ENCODE measurements at places on chromosomes 5 and 9.

DNA sequence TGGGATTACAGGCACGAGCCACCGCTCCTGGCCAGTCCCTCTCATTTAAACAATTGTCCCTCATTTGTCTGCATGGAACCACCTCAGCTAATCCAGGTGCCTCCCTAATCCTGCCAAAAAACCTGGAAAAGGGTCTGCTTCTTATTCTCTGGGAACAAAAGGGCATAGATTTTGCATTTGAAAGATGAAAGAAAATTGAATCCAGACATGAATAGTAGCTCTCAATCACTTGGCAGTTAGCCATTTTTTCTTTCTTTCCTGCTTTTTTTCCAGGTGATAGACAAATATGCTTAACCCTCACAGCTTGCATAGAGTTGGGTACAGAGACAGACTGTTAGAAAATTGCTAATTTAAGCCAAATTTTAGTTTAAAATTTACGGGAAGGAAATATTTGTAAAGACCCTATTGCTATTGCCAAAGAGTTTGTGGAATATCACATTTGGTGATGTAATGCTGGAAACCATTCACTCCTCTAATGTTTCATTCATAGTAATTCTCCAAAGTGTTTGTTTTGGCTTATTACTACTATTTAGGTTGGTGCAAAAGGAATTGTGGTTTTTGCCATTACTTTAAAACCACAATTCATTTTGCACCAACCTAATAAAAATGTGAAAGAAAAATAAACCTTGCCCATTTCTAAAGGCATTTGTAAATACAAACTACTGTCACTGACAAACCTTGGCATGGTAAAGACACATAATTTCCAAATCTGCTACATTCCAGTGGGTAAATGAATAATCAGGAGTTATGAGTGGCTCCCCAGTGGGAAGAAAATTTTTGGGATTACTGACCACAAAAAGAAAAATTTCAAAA is 80.5 kb upstream of the JAK2 start:
- DNase-seq = no peak

DNA sequence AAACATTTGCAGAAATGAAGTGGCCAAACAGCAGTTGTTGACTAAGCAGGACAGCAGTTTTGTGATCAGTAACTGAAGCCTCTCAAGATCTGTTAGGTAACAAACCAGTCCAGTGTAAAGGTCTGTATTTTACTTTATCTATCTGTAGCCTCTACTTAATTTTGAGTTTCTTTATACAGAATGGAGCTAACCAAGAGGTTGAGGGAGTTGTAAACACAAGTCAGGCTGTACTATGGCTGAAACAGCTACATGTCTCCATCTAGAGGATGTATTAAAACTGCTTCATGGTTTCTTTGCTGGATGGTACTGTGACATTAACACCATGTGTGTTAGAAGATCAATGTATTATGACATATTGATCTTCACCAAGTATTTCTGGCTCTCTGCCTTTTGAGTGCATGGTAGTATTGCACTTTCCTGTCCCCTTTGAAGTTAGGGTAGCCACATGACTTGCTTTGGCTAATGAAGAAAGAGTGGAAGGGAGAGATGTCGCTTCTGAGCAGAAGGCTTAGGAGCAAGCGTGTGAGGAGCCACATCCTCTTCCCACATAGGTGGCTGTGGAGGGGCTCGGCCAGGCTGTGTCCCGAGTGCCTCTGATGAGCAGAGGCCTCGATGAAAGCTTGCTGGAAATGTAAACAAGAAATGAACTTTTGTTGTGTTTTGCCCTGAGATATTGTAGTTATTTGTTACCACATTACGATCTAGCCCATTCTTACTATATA is 105.6 kb upstream of the PCA3 start:
- no peak for DNase-seq

DNA sequence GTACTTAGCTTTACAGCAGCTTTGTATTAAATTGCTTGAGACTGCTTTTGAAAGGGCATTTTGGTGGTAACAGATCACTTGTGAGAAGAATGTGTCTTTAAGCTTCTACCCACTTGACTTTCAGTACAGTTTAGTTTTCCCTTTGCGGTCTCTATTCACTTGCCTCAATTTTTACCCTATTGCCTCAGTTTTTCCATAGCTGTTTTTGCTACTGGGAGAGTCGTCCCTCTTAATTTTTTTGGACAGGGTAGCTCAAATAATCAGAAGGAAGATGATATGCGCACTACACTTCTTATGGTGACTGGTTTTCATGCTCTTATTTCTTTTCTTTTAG is 18.8 kb downstream of the UGCG start:
- DNase-seq = no peak

DNA sequence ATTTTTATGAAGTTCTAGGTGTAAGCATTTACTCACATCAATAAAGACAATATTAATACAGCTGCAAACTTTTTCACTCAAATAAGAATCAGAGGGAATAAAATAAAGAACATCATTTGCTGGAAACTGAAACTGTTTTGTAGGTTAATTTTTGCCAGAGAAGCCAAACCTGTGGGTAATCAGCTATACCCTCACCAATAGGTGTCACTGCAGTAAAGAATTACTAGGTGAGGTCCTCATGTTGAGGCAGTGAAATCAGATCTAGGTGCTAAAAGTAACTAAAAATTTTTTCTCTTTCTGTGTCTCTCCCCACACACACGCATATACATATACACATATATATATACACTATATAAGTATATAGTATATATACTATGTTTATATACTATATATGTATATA is 1016.3 kb upstream of the SEMA6A start:
- no peak for DNase-seq

DNA sequence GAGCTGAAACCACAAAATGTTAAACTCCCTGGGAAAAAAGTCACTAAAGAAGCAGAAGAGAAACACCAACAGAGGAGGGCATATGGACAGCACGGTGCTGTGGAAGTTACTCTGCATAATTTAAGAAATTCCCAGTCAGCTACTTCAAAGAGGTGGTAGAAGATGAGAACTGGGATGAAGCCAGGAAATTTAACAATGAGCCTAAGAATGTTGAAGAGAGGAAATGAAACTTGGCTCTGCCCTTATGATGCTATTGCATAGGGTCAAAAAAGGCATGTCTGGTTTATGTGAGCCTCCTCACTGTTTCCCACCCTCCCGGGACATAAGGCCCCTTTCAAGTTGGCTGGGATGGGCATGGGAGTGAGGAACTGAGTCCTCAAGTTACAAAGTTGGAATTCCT is 25.4 kb upstream of the SNX18 start:
- no peak for DNase-seq

GRCh38 chr5:65874241-65874640 is 52.1 kb upstream of the ERBIN start:
- DNase-seq = no peak

GRCh38 chr5:31232273-31232888 is 38.9 kb downstream of the CDH6 start:
- no peak for DNase-seq

- no peak for DNase-seq
Measured at GRCh38 chr9:20987521-20987920, 43.9 kb downstream of the HACD4 start.

DNA sequence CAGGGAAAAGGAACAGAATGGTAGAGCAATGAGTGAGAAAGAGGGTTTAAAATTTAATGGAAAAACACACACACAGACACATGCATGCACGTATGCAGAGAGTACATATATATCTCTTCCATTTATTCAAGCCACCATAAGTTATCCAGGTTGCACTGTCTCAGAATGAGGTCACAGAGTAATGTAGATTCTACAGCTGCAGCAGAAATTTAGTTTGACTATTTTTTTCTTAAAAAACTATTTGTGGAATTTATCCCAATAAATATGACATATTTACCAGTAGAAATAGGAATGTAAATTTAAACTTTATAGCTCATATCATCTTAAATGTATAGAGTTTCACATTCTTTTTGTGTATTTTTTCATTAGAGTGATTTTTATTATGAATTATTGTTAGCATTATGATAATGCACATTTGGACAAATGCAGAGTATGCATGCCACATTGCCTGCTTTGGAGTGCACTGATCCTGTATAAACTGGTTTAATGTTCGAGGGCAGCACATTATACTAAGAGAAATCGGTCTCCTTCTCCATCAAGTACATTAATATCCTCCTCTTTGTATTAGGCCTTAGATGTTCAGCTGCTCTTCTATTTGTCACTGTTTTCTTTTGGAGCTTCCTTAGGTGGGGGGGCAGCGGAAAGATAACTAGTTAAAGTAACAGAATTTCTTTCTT is 216.3 kb upstream of the TARS1 start:
- no peak for DNase-seq

- DNase-seq = no peak
Measured at GRCh38 chr5:132183723-132184122, 43.9 kb downstream of the P4HA2 start.

GRCh38 chr5:165775111-165775510 is 2269.7 kb downstream of the MAT2B start:
- no peak for DNase-seq

DNA sequence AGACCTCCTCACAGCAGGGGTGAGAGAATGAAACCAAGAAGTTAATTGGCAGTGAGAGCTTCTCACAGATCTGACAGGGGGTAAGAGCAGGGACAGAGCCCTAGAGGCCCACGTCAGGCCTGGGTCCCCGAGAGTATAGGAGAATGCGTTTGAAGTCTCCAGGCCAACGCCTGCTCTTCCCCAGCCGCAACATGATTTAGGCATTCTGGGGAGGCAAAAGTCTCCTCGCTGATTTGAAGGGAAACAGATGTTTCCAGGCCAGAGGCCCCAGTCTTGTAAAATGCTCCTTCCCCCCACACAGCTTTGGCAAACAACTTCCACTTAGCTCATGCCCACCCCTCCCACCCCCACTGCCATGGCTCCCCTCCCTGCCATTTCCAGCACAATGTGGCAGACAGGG is 239.2 kb upstream of the TRIM32 start:
- no peak for DNase-seq

DNA sequence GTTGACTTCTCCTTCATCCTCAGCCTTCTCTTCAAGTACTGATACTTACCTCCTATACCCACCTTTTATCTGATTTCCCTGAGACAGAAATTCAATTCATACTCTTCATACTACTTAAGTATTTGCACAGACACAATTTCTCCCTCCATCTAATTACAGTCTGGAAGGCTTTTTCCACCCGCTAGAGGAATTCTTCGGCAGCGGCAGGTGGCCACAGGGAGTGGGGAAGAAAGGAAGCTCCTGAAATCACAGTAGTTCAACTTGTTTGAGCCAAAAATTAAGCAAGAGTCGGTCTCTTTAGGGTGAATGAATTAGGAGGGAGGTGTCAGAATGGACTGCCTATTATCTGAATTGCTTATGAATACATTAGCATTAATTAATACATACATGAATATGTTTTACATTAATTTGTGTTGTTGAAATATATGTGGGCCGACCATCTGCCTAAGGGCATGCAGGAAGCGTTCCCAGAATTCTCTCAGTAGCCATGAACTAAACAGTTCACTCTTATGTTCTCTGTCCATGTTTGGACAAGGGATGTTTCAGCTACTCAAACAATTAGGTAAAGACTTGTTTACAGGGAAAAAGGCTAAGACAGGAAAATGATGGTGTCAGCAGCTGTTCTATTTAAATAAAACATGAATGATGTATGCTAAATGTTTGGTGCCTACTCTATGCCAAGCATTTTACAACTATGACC is 101.4 kb upstream of the SMARCA2 start:
- DNase-seq = no peak
